Glomerular endothelial cell (primary cell): ENCODE measurements at places on chromosomes 1 and 21.

- DNase-seq: no peak
Measured at GRCh38 chr1:205318231-205318991, 3.1 kb downstream of the NUAK2 start.

DNA sequence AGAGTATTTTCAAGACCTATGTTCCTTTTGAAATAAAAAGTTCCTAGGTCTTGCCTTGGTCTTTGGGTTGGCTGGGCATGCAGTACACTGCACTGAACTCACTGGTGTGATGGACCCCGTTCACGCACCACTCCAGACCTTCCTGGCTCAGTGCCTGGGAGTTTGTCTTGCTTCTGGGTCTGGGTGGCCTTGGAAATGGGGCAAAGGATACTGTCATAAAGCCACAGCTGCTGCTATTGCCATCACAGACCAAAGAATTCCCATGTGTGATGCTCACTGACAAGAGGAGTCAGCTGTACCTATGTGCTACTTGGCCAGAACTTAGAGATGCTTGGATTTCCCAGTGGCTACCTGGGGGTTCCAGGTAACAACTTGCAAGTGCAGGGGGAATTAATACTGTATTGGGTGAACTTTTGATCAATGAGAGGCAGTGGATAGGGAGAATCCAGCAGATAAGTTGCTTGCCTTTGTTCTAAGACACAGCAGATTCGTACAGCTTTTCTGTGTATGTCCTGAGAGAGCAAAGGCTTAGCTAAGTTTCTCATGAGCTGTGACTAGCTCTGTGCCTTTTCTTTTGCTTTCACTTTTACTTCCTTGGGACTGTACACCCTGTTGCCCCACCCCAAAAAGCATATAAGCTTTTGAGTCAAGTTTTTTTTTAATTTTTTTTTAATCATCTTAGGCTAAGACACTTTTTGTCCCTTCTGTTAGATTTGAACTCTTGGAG is 115.3 kb downstream of the RUNX1 start:
- no peak for DNase-seq

DNA sequence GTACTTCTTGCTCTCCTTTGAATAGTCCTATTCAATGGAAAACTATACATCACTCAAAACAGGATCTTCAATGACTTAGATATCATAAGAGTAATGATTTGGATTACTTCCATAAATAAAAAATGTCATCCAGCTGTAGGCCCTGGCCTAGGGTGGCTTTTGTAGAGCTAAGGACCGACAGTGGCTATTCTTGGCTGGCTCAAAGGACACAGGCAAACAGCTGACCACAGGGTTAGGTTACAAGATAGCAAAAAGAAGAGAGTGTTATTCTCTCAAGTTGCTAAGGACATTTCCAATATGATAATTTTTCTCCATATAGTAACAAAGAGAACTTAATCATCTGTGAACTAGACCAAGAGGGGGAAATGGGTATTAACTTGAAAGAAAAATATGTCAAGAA is 495.1 kb downstream of the PLPP3 start:
- DNase-seq: no peak

DNA sequence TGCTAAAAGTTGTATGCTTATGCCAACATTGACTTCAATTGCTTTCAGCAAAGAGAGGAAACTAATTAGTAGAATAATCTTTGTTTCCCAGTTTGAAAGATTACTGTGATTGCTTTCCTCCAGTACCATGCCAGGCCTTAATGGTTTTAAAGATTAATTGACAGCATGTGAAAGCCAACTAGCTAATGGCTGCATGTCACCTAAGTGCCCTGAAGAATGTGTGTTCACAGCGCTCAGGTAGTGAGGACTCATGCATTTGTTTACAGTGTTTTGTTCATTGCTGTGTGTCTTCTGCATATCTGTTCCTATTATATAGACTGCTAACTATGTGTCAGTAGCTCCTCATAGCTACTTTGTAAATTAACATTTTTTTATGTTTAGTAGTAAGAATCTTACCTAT is 335.6 kb downstream of the LRRIQ3 start:
- no peak for DNase-seq
